ENCODE measurements at places on chromosomes 6 and 20. TPM values are rescaled to one million over a fixed set of nuclear protein-coding genes. Genes with fewer than 3 reads are reported as not detected.

GRCh38 chr6:129696028-129696418 lies 14.0 kb downstream of the ARHGAP18 start:
- no peak for DNase-seq

DNA sequence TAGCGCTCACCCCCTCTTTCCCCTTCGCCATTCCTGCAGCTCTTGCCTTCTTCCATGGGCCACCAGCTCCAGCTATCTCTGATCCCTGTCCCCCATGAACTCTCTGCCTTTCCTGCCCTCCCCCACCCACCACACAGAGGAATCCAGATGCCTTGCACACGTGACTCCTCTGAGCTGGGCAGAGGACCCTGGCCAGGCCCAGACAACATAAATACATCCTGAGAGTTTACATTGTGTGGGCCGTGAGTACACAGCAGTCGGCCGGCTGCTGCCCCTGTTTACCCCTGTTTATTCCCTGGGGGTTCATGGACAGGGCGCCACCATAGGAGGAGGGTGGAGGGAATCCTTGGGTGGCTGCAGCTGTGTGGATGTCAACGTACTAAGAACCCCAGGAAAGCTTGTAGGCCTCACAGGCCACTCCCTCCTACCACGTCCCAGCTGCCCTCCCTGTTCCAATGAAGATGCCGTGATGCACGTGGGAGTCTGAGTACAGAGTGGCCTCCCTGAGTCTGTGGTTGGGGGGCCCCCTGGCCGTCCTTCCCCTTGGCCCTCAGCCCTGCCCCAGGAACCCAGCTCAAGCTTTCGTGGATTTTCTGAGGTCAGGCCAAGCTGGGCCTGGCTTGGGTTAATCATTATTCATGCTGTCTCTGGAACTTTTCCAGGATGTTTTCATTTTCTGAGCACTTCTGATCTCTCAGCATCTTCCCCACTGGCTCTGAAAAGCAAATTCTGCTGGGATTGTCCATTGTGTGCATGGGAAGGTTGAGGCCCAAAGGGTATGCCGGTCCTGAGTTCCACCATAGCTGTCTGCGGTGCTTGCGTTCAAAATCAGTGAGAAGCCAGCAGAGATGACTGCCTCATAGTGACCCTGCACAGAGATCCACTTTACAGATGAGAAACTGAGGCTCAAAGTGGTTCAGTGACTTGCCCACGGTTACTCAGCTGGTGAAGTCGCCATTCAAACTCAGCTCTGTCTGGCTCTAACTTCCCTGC lies 136.3 kb downstream of the MRPL14 start:
- DNase-seq, result peak; percentile 68

The FIG4 gene
- polyA plus RNA-seq, result 9.7 TPM

The CLIC5 gene
- polyA plus RNA-seq, result 16.5 TPM

The TRPC4AP gene
- polyA plus RNA-seq, result 62.0 TPM

GRCh38 chr6:111358454-111358853 lies 124.6 kb downstream of the REV3L start:
- no peak for DNase-seq

GRCh38 chr6:125811259-125811658 lies 20.5 kb downstream of the NCOA7 start:
- no peak for DNase-seq

GRCh38 chr6:53752440-53752839 lies 42.4 kb upstream of the LRRC1 start:
- no peak for DNase-seq

- DNase-seq, result no peak
These were observed 10.8 kb downstream of the MOCS3 start for GRCh38 chr20:50969435-50969834.

The ENPP1 gene
- 11.0 TPM for polyA plus RNA-seq

The ESR1 gene
- polyA plus RNA-seq, result 2.5 TPM

DNA sequence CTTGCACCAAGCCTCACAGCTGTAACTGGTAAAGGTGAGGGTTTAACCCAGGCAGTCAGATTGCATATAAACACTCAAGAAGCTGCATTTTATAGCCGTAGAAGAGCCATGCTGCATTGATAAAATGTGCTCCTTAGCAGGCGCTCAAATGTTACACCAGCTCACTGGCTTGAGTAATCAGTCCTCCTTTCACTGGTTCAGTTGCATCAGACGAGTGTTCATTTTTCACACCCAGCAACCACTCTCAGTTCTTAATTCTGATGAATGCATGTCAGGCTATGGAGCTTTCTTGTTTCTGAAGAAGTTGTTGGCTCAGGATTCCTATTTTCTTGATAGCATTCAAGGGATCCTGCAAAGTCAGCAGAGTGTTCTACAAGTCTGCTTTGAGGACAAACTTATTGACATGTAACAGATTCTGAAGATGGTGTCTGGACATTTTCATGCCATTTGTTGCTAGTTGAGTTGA lies 198.3 kb downstream of the PLCB1 start:
- no peak for DNase-seq

GRCh38 chr6:36793296-36793912 lies 45.8 kb downstream of the CPNE5 start:
- DNase-seq, result no peak

The DCDC2 gene
- polyA plus RNA-seq, result 0.08 TPM

DNA sequence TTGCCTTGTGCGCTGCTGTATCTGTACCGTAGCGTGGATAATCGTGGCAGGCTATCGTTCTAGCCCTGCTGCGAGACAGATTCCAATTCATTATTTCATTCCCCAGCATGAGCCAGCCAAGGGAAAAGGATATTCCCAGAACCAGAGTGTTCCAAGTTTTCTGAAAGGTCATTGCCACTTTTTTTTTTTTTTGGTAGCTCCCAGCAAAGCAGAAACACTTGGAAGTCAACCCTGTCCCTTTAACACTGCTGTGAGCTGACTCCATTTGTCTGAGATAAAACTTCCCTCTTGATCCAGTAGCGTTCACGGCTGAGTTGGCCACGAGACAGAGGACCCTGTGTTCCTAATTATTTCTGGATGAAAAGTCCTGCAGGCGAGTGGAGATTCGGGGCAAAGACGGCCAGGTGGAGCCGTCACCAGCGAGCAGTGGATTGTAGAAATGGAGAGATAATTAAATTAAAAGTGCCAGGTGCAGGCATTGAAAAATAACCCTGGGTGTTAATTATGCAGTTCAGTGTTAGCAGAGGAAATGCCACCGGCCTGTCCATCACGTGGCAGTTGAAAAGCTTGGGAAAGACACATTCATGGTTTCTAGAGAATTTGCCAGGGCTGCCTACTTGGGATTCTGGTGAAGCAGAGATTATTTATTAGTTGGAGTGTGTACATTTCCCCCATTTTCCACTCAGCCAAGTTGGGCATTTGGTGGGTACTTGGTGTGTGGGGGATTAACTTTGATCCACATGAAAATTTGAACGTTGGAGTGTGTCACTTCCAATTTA lies 164.2 kb downstream of the SLC24A3 start:
- no peak for DNase-seq

- no peak for DNase-seq
These were observed 8.2 kb downstream of the RTN4IP1 start for GRCh38 chr6:106620931-106621672.

The ADGRF5 gene
- 28.9 TPM for polyA plus RNA-seq

The POU3F2 gene
- 0.05 TPM for polyA plus RNA-seq

The C6orf52 gene
- polyA plus RNA-seq, result 1.5 TPM

The C6orf163 gene
- polyA plus RNA-seq, result 2.0 TPM

GRCh38 chr6:29483186-29483585 lies 4.6 kb downstream of the MAS1L start:
- no peak for DNase-seq

The DEFB115 gene
- not detected for polyA plus RNA-seq

DNA sequence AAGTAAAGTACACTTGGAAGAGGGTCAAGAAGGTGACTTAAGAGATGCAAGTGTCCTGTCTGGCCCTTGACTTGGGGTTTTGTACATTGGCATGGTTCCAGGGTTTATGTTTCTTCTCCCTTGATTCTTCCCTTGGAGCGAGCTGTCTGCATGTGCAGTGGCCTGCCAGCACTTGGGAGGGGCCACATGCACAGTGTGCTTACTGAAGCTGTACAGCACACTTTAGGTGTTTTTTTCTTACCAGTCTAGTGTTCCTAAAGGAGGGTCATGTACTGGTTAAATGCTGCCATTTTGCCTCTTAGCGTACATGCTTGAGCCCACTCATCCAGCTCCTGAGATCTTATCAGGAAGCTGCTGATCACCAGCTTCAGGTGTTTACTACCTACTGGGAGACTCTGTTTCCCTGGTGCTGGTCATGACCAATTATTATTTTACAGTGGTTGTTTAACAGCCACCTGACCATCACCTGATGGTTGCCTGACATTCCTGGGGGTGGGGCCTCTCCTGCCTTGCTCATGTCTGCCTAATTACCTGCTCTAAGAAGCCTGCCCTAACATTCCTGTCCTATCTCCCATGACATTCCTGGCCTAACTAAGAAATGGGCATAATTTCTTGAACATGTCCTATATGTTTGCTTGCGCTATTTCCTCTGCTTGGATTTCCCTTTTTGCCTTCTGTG lies 182.9 kb downstream of the MCHR2 start:
- no peak for DNase-seq

The XRN2 gene
- 44.0 TPM for polyA plus RNA-seq

GRCh38 chr6:170062915-170063241 lies 228.0 kb downstream of the DLL1 start:
- no peak for DNase-seq

The SLC22A2 gene
- polyA plus RNA-seq, result not detected

- DNase-seq, result no peak
These were observed 30.8 kb downstream of the SIM1 start for GRCh38 chr6:100433726-100434435.

GRCh38 chr6:35244551-35244950 lies 15.0 kb upstream of the ZNF76 start:
- DNase-seq, result no peak

The CAGE1 gene
- polyA plus RNA-seq, result 0.06 TPM

The CAP2 gene
- 213 TPM for polyA plus RNA-seq

All from hindlimb muscle (tissue), 1 donor.